Chondrocyte (in vitro differentiated cells): ENCODE measurements at places on chromosomes 6 and 20. TPM values are rescaled to one million over a fixed set of nuclear protein-coding genes. Genes with fewer than 3 reads are reported as not detected.

GRCh38 chr6:141123049-141123448, 1009.7 kb upstream of the GJE1 start:
- DNase-seq: no peak

- no peak for DNase-seq
These were observed 40.4 kb upstream of the ARG1 start for GRCh38 chr6:131532580-131533039.

DNA sequence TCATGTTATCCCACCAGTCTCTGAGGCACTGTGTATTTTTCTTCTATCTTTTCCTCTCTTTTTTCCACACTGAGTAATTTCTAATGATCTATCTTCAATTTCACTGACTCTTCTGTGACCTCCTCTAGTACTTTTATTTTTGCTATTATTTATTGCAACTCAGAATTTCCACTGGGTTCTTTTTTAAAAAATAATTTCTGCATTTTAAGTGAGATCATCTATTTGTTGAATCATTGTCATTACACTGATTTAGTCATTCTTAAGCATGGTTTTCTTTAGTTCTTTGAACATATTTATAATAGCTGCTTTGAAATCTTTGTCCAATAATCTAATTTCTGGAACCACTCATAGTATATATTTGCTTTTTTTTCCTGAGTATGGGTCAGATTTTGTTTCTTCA, 96.7 kb upstream of the SLC22A16 start:
- DNase-seq: no peak

The DPPA5 gene
- total RNA-seq: not detected in 3 replicates

The TENT5A gene
- total RNA-seq: 25.8 to 57.9 TPM (median 27.9 TPM) in 3 replicates

DNA sequence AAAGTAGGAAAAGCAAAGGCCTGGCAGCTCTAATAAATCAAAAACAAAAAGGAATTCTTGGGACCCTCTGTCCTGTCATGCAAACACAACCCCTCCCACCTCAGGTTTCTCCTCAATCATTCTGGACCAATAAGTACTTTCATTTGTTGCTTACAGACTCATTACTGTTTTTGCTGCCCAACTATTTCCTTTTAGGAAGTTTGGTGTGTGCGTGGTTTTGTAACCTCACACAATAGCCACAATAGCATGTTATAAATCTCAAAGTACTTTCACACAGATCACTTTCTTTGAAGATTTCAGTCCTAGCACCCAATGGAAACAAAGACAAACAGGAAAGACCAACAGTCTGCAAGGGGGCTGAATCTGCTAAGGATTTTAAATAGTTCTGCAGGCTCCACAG, 4.5 kb downstream of the MRPL14 start:
- DNase-seq: no peak

DNA sequence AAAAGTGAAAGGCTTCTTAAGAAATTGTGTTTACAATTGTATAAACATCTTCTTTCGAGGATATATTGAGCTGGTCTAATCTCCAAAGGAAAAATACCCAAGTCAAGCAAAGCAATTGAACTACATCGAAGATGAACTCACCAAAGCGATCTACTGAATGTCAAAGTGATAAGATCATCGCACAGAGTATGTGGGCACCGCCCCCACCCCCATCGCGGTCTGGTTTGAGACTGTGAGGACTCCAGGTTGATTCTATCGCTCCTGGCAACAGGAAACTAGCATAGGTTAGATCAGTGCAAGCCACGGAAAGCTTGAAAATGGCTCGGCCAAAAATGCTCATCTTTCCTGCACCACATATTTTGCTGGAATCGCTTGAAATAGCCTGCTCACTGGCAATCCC, 133.2 kb upstream of the RPS6KA2 start:
- peak; percentile 2 for DNase-seq

The MYB gene
- total RNA-seq: 0.13 to 0.51 TPM (median 0.20 TPM) in 3 replicates

DNA sequence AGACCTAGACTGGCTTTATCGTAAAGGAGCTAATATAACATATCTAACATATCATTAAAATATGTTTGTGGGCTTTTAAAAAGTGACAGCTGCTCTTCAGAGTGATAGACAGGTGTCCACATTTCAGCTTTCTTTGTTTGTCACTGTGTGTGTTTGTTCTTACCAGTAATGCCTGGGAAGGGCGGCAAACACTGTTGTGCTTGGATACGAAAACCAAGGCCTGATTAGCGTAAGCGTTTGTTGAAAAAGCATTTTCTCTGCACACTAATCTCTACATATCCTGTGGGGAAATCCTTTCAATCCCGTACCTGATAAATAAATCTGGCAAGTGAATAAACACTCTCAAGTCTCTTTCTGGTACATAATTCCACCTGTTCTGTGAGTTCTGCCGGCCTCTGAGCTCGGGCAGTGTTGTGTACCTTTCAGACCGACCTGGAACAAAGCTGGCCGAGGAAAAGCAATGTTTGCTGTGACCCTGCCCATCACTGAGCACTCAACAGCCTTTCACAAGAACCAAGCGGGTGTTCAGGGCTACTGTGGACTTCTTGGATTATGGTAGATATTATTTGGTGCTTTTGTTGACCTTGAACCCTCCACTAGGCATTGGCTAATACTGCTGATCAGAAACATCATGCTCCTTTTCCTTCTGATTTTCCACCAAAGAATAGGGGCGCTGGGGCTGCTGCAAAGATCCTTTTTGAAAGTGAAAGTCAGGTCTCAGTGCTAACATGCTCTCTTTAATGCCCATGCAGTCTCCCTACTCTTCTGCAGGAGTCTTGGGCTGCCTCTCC, 100.4 kb downstream of the CD83 start:
- no peak for DNase-seq

GRCh38 chr6:74870403-74870802, 335.4 kb downstream of the COL12A1 start:
- no peak for DNase-seq

DNA sequence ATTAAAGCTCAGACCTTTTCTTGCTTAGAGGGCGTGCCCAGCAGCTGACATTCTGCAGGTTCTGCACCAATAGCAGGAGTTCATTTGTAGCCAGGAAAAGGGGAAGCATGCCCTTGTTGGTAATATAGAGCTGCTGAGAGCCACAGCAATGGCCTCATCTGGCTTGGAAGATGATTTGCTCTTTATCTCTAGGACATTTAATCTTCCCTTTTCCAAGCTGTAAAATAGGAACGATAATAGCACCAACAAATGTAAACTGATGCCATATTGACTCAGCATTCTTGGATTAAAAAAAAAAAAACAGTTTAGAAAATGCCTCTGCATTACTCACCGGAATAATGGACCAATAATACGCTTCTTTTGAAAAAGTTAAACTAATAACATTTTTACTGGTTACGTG, 93.4 kb upstream of the SLC2A12 start:
- DNase-seq: no peak

DNA sequence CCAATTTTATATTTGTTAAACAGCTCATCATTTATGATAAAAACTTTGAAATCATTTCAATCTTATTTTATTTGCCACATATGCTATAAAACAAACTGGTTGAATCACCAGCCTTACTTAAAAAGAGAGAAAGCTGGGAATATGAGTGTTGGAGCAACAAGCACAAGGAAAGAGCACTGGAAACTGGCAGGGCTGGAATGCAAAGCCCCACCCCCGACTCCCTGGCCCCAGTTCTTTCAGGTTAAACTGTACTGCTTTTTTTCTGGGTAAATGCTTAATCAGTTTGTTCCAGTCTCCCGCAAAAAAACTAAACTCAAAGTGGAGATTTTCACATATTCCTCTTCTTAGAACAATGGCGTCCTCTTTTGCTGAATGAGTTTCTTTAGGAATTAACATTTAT, 433.8 kb upstream of the NOX3 start:
- DNase-seq: no peak

The PRR18 gene
- 0.36 to 0.70 TPM in 2 of 3 replicates, not detected in the other for total RNA-seq

The CEP250 gene
- 33.1 to 43.6 TPM (median 38.4 TPM) in 3 replicates for total RNA-seq

DNA sequence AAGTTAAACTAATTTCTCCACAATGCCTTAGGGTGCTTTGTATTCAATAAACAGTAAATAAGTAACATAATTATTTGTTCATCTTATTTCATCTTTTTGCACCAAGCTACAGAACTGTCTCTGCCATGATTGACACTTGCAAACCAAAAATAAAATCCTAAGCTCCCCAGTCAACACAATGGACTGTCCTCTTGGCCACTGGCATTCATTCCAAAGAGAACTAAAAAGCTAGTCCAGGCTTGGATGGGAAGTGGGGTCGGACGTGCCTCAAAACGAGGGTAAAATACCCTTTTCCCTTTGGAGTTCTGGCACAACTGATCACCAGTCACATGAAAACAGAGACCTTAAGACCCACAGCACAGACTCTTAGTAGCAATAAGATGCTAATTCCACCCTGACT, 66.4 kb upstream of the THBS2 start:
- DNase-seq: no peak

- DNase-seq: peak; percentile 62
These were observed 16.7 kb downstream of the PDRG1 start for GRCh38 chr20:31934968-31935764.

The COL21A1 gene
- 68.9 to 173 TPM (median 76.2 TPM) in 3 replicates for total RNA-seq

DNA sequence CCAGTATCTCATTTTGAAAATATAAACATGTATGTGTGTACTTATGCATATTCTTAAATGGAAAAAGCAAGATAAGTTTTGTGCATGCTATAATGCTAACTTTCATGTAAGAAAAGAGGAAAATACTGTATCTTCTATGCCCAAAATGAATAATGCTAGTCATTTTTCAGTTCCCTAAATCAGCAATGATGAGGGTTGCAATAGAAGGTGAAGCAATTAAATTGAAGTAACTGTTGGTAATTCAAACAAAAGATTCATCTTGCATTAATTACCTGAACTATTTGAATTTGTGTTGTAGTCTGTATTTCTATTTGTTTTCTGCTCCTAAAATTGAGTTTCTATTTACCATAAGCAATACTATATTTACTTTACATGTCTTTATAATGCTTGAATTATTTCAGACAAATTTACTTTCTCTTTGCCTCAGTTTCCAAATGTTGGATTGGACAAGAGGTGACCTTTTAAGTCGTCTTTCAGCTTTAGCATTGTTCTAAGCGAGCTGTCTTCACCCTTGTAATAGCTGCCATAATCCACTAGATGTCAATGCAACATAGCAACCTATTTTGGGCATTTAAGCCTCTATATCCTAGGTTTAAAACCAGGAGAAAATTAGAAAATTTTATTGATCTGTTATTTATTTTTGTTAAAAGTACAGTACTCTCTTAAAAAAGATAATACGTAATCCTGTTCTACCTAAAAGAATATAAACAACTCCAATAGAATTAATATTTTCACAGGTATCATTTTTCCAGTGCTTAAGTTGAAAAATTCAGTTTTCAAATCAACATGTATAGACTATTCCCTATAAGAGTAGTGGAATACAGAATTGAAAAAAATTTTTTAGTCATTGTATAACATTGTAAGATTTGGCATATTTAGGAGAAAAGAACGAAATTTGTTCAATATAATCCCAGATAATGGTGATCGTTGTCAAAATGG, 52.3 kb upstream of the IFNGR1 start:
- DNase-seq: no peak
